Left renal pelvis (tissue), 4 donors: ENCODE measurements at places on chromosomes 12 and 14. TPM values are rescaled to one million over a fixed set of nuclear protein-coding genes. Genes with fewer than 3 reads are reported as not detected.

GRCh38 chr14:94691660-94692034 lies 78.3 kb downstream of the GSC start:
- DNase-seq = no peak

DNA sequence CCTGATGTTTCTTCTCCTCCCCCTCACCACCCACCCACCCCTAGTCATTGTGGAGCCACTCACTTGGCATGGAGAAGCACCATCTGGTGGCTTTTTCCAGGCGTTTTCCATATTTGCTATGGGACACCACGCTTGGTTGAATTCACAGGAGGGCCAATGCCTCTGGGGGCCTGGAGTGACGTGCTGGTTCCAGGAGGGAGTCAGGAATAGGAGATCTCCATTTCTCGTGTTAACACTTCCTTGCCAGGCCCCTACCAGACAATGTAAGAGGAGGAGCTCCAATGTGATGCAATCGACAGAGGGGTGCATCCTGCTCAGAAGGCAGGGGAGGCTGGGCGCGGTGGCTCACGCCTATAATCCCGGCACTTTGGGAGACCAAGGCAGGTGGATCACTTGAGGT lies 21.6 kb upstream of the TESC start:
- DNase-seq = no peak

DNA sequence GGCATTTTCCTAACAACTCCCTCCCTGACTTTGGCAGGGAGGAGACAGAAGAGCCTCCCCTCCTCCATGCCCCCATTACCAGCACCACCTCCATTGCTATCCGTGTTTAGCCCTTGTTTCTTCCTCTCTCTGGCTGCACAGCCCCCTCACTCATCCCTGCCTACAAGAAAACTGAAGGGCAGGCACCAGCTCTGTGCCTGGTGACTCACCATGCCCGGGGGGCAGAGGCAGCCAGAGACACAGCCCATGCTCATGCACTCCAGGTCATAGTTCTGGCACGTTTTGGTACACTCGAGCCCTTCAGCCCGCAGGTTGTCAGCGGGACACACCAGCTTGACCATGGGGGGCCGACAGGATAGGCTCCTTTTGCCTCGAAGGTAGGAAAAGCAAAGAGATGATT lies 80.4 kb downstream of the VWF start:
- no peak for DNase-seq

DNA sequence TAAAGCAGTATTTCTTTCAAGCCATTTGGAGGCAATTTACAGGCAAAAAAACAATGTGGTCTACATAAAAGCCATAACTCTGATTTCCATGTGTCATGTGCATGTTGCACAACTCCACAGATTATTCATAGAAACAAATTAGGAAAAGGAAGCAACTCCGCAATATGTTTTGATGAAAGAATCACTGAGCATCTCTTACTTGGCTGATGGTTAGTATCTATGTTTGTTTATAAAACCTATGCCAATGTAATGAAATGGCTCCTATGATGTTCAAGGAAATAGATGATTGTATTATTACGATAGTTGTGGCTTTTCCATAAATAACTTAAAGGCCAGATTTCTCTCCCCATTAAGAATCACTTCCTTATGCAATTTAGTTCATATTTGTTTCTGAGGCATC lies 373.7 kb downstream of the CCDC91 start:
- no peak for DNase-seq

DNA sequence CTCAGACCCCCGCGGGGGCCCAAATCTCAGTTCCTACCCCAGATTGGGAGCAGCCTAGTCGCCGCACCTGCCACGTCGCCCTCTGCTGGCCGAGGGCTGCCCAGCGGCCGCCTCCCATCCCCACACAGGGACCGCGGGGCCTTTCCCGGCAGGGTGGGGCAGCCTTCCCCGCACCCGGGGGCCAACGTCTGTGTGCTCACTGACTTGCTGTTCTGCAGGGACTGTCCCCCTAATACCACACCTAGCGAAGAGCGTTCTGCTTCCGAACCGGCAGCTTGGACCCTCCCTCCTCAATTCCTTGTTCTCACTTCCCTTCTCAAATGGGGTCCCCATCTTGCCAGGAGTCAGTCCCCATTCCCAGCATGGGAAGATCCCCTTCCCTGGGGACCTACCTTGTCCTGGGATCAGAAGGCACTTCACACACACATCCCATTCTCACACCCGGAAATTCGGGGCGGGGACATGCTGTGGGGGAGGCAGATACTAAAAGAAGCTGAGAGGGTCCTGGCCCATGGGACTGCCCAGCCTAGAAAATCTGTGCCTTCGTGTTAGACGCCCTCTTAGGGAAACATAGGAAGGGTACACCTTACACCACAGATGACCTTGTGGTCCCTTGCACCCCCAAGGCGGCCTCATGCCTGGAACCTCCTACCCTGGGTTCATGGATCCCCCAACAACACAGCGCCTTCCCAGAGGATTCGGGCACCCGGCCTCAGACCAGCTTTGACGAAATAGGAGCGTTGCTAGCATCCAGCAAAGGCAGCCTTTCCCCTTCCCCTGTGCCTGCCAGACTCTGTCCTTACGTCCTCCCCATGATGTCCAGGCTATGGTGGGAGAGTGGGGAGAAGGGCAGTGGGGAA lies 16.4 kb downstream of the ACVRL1 start:
- no peak for DNase-seq

DNA sequence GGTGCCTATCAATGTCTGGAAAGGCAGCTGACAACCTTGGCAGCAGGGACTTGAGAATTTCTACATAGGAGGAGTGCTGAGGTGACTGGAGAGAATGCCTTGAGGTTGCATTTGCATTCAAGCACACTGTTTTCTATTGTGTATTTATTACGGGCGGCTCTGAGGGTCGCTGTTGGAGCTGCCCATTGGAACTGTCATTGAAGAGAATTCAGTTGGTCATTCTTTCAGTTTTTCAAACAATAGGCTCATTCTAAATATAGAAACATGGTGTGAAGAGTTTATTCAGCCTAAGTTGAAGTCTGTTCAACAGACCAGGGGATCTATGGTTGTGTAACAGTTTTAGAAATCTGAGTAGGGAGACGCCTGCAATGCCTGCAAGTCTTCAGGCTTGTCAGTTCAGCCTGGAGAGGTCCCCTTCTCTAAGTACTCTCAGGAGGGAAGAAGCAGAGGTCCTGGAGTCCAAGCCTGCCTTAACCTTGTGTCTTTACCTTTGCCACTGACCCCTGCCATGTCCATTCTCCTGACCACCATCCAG lies 9.8 kb upstream of the ABHD12B start:
- DNase-seq = no peak

DNA sequence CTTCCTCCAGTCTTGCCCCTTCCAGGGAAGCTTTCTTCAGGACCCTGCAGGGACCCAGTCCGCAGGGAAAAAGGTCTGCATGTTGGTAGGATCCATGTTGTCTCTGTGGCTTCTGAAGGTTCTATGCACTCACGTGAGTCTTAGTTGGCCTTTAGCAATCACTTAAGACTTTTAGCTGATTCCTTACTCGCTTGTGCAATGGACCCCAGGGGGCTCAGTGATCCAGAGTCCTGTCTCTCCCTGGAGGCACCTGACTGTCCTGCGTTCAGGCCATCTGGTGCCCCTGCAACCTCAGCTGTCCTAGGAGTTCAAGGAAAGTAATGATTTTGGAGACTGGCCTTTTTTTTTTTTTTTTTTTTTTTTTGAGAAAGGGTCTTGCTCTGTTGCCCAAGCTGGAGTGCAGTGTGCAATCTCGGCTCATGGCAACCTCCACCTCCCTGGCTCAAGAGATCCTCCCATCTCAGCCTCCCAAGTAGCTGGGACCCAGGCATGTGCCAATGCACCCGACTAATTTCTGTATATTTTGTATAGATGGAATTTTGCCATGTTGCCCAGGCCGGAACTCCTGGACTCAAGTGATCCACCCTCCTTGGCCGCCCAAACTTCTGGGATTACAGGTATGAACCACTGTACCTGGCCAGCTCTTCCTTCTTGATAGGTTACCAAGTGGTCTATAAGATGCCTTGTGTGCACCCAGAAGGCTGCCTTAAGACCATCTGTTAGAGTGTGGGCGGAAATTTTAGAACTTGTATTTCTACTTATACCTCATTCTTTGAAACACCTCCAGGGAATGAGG lies 4.6 kb downstream of the IFI27L2 start:
- no peak for DNase-seq

Gene ABCC9
- polyA plus RNA-seq = 21.5 TPM

Gene UTP20
- 18.2 TPM for polyA plus RNA-seq

Gene STAB2
- polyA plus RNA-seq = 1.5 TPM
